SJCRH30 (cell line): ENCODE measurements at places on chromosomes 3 and 15.

DNA sequence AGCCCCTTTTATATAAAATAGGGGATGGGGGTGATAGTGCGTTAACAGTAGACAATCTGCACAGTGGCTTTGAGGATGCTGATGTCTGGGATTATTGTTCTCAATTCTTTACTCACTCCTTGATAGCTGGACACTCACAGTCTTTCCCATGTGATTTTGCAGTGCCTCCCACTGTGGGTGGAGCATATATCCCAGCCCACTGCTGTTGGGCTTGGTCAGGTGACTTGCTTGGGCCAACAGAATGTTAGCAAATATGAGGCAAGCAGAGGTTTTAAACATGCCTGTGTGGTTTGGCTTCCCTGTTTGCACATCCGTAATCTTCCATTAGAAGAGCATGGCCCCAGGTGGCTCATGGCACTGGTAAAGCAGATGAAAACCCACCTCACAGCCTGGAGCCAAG lies 46.5 kb downstream of the CPA3 start:
- no peak for DNase-seq

GRCh38 chr15:77329202-77329601 lies 90.7 kb downstream of the PEAK1 start:
- DNase-seq, result no peak

DNA sequence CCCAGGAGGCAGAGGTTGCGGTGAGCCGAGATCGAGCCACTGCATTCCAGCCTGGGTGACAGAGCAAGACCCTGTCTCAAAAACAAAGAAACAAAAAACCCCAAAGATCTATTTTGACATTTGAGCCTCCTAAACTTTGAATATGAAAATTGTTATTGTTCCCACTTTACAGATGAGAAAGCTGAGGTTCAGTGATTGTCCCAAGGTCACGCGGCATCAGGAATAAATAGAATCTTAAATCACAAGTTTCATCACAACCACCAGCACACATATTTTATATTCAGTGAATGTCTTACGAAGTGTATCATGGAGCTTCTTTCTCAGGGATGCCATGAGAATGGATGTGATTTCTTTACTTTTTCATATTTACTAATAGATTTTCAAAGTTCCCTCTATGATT lies 5.3 kb upstream of the LRIG1 start:
- no peak for DNase-seq

DNA sequence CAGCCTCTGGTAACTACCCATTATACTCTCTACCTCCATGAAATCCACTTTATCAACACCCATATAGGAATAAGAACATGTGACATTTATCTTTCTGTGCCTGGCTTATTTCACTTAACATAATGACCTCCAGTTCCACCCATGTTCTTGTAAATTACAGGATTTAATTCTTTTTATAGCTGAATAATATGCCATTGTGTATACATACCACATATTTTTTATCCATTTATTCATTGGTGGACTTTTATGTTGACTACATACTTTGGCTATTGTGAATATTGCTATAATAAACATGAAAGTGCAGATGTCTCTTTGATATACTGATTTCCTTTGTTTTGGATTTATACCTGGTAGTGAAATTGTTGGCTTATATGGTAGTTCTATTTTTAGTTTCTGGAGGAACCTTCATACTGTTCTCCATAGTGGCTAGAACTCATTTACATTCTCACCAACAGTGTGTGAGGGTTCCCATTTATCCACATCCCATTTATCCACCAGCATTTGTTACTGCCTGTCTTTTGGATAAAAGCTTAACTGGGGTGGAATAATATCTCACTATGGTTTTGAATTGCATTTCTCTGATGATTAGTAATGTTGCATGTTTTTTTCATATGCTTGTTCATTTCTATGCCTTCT lies 473.4 kb downstream of the TBL1XR1 start:
- DNase-seq, result no peak

- no peak for DNase-seq
Measured at GRCh38 chr15:69648775-69649735, 196.4 kb downstream of the RPLP1 start.

DNA sequence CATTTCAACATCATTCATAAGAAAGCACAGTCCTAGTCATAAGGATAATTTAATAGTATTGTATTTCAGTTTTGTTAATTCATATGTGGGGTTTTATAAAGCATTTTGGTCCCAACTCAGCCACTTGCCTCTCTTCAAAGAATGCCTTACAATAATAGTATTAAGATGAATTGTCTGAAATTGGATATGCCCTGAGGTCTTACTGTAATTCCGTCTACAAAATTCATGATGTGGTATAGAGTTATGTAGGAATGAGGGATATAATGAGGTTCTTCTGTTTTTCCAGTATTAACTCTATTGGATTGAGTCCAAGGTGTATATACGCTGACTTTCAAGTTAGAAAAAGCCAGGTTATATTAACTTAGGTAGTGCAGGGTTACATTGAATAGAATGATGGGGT lies 177.0 kb downstream of the GOLIM4 start:
- no peak for DNase-seq

- no peak for DNase-seq
Measured at GRCh38 chr3:76930712-76931111, 109.2 kb upstream of the ROBO2 start.

GRCh38 chr3:46979958-46980497 lies 562 bp downstream of the NBEAL2 start:
- DNase-seq, result no peak
